Erythroblast (primary cell): ENCODE measurements at places on chromosomes 1 and 21.
A peak's percentile ranks its signal among the peaks of the same experiment; 100 is the strongest.

DNA sequence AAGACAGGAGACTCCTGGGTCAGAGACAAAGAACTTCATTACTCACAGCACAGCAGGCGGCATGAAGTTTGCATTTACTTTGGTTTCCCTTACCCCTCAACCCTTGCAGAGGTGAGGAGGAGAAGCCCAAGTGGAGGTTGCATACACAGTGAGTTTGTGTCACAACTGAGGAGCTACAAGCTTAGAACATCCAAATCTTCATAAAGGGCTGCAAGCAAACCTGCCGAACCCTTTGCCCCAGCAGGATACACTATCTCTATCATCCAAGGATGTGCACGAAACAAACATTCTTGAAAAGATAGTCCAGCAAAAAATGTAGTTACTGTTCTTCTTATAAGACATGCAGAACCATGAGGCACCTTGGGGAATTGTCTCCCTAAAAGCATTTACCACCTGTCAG, 493.5 kb downstream of the SETD4 start:
- DNase-seq = no peak

DNA sequence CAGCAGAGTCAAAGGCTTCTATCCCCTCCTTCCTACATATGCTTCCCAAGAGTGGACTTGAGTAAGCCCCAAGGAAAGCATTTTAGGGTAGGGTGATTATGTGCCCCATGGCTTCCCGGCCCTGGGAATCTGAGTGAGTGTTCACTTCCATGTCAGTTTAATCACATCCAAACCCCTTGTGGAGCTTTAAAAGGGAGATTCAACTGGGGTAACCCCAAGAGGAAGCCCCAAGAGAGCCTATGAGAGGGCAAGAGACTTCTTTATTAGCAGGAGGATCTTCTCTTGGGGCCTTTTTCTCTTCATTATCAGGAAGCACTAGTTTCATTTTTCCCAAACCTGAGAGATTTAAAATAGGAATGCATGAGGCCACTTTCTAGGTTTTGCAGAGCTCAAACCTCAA, 97.0 kb upstream of the IRF2BP2 start:
- no peak for DNase-seq

- no peak for DNase-seq
Observed at GRCh38 chr1:205632669-205633169, 908 bp upstream of the ELK4 start.

- DNase-seq = peak; percentile 64
Observed at GRCh38 chr1:183023146-183023600, at the start of gene LAMC1. TSS of gene LAMC1 (plus strand) at chr1:183023420. CDS start at chr1:183023717, 297 bp downstream.

DNA sequence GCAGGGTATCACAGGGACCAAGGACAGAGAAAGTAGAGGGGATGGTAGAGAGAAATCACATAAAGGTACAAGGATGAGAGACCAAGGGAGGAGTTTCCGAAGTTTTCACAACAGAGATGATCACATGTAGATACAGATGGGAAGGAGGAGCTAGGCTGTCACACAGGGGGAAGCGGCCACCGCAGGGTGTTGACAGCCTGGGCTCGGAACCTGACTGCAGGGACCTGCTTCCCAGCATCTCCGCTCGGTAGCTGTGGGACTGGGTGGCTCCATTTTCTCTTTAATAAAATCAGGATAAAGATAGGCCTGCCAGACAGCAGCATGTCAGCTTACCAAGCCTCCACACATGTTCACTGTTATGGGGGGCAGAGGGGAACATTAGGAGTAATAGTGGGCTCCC, 32.3 kb downstream of the CDCA8 start:
- no peak for DNase-seq

DNA sequence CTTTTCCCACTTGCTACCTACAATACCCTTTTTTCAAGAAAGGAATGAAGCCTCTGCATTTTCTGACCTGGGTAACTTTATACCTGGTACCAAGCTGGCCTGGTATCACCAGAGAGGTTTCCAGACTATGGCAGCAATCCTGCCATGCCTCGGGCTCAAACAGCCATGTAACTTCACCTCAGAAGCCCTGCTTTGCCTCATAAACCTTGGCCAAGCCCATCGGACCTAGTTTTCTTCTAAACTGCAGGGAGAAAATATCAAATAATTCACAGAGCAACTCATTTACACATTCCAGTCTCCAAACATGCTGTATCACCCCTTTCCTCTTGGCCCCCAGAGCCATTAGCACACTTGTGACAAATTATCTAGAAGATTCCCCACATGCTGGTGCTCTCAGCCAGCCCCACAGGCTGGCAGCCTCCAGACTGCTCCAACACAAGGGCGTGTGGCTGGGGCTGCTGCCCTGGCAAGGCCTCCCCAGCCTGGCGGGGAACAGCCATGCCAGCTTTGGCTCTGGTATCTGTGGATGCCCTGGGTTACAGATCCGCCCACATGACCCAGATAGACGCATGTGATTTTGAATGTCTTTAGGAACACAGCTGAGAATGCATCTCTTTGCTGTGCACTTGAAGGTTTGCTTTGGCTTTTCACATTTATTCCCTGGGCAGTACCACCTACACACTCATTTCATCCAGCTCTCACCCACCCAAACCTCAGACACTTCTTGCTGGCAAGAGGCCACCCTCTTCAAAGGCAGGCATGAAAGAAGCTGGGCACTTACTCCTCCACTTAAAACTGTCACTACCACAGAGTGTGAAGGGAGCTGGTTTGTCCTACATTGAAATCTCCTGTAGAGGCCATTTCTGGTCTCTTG, 70.0 kb upstream of the BCAR3 start:
- DNase-seq = no peak

DNA sequence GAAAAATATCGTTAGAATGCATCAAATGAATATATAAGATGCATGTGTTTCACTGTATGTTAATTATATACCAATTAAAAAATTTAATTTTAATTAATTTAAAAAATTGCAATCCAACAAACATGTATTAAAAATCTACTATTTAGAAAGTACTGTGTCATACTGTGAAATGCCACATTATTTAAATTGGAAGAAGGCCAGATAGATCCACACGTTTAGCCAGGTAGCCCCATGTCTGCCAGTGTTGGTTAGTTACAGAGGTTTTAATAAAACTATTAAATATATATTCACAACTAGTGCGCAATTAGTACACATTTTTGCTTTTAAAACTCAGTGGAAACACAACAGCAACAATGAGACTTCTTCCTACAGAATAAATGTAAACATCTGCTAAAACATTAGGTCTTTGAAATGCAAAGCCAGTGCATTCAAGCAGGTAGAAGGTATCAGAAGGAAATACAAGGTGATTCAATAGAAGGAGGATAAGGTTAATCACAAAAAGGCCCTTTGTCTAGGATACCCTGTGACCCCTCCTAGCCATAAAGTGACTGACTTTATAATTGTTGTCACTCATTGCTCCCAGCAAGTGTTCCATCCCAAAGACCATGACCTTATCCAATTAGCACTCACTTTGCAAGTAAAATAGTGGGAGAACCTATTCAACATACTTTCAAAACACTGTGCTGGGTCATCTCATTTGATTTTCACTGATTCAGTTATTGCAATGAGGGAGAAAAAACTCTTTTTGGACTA, 211.5 kb downstream of the TTLL7 start:
- DNase-seq = no peak

DNA sequence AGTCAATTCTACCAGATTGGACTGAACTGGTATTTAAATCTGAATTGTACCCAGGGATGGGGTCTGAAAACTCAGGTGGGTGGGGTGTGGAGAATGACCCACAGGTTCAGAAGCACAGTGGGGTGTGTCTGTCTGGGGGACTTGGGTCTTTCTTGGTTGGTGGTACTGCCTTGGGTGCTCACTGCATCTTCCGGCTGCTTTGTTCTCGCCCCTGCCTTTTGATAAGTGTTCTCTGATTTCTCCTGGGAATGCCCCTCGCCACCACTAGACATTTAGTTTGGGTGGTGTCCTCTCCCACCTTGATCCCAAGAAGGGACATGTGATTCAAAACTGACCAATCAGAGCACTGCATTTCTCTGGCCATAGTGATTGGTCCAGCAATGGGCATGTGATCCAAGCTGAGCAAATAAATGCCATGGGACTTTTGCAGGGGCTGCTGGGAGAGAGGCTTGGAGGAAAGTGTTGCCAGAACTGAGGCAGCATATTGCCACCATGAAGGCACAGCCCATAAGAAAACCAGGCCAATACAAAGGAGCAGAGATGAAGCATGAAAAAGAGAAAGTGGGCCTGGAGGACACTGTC, 270.5 kb downstream of the NPHP4 start:
- no peak for DNase-seq

DNA sequence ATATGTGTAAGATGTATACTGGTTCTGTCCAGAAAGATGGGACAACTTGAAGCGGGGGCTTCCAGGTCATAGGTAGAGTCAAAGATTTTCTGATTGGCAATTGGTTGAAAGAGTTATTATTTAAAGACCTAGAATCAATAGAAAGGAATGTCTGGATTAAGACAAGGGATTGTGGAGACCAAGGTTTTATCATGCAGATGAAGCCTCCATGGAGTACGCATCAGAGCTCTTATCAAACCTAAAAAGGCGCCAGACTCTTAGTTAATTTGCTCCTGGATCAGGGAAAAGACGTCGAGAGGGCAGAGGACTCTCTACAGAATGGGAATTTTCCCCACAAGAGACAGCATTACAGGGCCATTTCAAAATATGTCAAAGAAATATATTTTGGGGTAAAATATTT, 23.7 kb upstream of the ETV3 start:
- DNase-seq = no peak

DNA sequence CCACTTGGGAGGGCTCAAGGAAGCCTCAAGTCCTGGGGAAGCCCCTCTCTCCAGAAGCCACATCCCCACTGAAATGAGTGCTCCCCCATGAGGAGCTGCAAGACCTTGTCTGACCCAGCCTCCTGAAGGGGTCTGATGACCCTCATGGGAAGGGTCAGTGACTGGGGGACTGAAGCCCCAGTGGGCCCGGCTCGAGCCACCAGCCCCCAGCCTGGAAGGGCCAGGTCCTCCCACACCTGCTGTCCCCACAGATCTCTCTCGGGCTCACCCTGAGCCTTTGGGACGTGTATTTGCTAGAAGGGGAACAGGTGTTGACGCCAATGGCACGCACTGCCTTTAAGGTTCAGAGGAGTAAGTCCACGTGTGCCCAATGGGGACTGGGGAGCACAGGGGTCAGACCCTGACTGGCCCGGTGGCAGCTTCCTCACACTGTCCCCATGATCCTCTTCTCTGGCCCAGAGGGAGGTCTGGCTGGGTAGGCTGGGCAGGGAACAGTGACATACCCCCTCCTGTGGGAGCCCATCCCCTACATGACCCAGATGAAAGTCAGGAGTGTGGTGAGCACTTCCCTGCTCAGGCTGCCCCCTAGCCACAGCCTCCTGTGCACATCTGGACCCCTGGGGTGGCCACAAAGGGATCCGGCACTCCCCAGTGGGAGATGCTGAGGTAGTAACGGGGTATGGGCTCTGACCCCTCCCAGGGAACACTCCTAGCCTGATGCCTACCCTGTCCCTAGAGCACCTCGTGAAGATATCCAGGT, 12.4 kb upstream of the SRARP start:
- DNase-seq = no peak

- DNase-seq = no peak
Observed at GRCh38 chr1:66367369-66367768, 166.6 kb upstream of the SGIP1 start.

- DNase-seq = no peak
Observed at GRCh38 chr1:54844564-54844963, 42.4 kb downstream of the DHCR24 start.

DNA sequence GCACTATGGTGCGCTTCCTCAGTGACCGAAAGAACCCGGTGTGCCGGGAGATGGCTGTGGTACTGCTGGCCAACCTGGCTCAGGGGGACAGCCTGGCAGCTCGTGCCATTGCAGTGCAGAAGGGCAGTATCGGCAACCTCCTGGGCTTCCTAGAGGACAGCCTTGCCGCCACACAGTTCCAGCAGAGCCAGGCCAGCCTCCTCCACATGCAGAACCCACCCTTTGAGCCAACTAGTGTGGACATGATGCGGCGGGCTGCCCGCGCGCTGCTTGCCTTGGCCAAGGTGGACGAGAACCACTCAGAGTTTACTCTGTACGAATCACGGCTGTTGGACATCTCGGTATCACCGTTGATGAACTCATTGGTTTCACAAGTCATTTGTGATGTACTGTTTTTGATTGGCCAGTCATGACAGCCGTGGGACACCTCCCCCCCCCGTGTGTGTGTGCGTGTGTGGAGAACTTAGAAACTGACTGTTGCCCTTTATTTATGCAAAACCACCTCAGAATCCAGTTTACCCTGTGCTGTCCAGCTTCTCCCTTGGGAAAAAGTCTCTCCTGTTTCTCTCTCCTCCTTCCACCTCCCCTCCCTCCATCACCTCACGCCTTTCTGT, 7.3 kb upstream of the PIGV start:
- DNase-seq = no peak

DNA sequence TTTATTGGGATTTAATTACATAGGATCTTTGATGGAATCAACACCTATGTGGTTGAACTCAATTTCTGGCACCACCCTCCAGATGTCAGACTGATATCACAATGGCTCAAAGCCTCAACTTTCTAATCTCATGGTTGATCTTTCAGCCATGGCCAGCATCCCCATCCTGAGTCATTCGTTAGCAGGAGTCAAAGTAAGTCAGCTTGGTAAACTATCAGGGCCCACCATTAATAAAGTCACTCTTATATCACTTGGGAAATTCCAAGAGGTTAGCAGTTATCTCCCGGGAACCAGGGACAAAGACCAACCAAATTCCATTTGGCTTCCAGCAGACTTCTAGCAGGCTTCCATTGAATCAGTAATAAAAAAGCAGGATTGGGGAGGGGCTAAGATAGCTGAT, 50.7 kb upstream of the TNFSF4 start:
- no peak for DNase-seq
